EH (cell line): ENCODE measurements at places on chromosomes 5 and 9.

- no peak for DNase-seq
These were observed 234.6 kb downstream of the ZNF608 start for GRCh38 chr5:124511791-124512190.

GRCh38 chr9:74557571-74557970 lies 60.4 kb downstream of the RORB start:
- no peak for DNase-seq

- DNase-seq, result no peak
These were observed 40.2 kb upstream of the ROPN1L start for GRCh38 chr5:10401498-10401897.

DNA sequence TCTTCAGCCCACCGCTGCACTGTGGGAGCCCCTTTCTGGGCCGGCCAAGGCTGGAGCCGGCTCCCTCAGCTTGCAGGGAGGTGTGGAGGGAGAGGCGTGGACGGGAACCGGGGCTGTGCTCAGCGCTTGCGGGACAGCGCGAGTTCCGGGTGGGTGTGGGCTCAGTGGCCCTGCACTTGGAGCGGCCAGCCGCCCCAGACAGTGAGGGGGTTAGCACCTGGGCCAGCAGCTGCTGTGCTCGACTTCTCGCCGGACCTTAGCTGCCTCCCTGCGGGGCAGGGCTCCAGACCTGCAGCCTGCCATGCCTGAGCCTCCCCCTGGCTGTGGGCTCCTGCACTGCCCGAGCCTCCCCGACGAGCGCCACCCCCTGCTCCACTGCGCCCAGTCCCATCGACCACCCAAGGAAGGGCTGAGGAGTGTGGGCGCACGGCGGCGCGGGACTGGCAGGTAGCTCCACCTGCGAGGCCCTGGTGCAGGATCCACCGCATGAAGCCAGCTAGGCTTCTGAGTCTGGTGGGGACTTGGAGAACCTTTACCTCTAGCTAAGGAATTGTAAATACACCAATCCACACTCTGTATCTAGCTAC lies 92.9 kb upstream of the MAST4 start:
- no peak for DNase-seq
